ENCODE measurements at places on chromosomes 5 and 9.

GRCh38 chr5:15746833-15747232 is 246.9 kb downstream of the FBXL7 start:
- no peak for DNase-seq

GRCh38 chr9:137762414-137763061 is 115.0 kb upstream of the CACNA1B start:
- no peak for DNase-seq

GRCh38 chr9:5265939-5266338 is 34.7 kb downstream of the INSL4 start:
- no peak for DNase-seq

DNA sequence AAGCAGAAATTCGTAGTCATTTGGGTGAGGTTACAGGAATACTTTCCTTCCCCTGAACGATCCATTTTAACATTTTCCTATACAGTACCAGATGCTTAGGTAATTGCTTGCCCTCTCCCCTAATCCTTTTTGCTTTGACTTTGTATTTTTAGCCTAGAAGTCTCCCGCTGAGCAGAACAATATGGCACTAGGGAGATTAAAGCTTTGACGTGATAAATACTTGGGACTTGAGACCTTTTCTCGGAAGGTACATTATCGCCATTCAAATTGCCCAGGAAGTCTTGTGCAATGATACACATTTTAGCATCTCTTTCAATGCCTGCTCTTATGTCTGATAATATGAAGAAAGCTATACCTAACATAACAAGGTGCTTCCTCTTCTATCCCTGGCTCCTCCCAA is 22.9 kb upstream of the SPATA31C2 start:
- no peak for DNase-seq

GRCh38 chr5:37437711-37438110 is 58.6 kb downstream of the WDR70 start:
- no peak for DNase-seq

GRCh38 chr5:87405472-87406155 is 7.1 kb downstream of the CCNH start:
- no peak for DNase-seq

GRCh38 chr5:55638455-55638854 is 73.7 kb downstream of the SLC38A9 start:
- no peak for DNase-seq

DNA sequence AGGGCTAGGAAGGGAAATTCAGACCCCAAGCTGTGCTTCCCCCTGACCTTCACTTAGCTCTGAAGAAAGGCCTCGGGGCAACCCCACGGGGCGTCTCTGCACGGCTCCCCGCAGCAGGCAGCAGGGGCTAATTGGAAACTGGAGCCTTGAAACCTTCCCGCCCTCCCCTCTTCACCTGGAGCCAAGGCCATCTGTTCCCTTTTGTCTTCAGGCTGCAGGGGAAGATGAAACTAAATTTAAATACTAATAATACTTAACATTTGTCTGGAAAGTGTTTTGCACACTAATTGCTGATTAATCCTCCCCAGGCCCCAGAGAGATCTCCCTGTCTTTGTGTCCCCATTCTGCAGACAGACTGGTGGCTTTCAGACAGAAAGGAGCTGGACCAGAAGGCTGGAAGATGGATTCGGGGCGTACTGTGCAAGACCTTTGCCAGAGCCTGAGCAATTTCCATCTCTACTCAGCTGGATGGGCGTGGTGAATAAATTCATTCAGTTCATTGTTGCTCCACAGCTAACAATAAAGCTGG is 34.1 kb upstream of the CPLX2 start:
- DNase-seq, result no peak

DNA sequence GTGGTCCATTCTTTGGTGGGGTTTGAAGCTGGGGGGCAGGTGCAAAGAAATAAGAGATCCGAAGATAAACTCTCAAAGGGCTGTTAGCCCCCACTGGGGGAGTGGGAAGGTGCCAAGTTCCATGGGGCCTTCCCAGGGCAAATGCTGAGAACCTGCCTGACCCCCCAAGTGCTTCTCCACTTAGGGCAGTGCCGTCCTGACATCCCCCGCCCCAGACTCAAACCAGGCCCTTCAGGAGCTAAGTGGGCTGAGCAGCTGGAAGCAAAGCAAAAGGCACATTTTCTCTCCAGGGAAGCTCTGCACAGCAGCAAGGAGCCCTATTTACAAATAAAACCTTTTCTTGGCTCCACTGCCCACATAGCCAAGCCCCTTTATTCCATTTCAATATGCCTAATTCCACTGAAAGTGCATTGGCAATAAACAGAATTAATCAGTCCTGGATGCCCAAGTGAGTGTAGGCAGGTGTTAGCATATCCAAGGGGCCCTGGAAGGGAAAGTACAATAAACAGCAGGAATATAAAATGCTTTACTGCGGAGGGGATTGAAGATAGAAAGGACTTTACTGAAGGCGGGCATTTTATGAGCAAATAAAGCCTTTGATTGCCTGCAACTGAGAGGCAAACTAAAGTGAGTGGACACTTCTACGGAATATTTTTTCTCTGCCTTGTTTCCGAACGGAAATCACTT is 44.6 kb downstream of the WHRN start:
- DNase-seq, result peak; percentile 59

GRCh38 chr9:131839281-131840084 is 99.6 kb upstream of the RAPGEF1 start:
- DNase-seq, result no peak
